ENCODE measurements at places on chromosomes 7 and 10.

DNA sequence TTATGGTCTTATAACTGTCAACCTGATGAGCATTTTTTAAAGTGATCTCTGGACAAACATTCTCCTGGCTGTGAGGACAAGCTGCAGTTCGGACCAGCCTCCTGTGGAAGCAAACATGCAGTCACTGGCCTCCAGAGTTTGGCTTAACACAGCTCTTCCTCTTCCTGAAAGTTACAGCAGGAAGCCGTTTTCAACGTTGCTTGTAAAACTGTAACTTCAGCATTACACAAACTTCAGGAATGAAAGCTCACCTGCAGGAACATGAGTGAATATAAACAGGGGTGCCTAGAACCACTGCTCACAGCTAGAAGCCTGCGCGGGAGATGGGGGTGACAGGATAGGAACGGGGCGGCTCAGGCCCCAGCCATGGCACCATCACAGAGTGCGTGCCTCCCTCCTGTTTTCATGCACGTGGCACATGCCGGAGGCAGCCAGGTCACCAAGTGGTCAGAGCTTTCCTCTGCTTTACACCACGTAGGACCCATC, 292.9 kb upstream of the PITRM1 start:
- no peak for DNase-seq

- DNase-seq, result no peak
Observed at GRCh38 chr7:99930376-99930775, 956 bp upstream of the GJC3 start.

GRCh38 chr10:104322416-104322782, 15.9 kb downstream of the ITPRIP start:
- DNase-seq, result no peak

DNA sequence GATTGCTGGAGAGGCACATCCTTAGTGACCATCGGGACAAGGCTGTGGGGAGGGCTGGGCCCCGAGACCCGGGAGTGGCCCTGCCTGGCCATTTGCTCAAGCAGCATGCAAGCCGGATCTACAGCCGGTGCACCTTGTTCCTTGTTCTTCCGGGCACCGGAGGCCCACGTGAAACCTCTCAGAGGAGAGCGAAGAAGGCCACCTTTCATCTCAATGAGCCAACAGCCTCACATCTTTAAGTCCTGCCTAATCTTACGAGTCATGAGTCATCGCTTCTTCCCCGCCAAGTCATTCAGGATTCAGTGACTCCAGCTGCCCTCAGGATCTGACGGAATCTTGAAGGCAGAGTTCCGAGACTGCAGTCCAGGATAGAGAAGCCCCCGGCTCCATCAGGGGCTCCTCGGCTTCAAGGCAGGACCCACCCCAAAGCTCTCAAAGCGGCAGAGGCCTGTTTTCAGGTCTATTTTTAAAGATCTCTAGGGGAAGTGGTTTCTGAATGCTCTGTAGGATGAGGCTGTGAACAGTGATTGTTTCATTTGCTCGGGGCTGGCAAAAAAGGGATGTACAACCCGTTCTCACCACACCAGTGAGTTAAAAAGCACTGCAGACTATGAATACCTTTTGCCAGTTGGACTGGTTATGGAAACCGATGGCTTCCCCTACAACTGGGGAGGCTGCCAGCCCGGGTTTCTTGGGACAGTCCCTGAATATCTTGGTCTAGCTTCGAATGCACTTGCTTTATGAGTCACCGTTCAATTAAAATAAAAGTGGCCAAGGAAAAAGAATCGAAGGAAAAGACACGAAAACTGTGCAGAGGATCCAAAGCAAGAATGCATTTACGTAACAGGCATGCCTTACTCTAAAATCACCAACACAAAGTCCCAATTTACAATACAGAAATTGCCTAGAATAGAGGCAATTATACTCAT, 57.2 kb upstream of the ECHDC3 start:
- DNase-seq, result peak; percentile 65

DNA sequence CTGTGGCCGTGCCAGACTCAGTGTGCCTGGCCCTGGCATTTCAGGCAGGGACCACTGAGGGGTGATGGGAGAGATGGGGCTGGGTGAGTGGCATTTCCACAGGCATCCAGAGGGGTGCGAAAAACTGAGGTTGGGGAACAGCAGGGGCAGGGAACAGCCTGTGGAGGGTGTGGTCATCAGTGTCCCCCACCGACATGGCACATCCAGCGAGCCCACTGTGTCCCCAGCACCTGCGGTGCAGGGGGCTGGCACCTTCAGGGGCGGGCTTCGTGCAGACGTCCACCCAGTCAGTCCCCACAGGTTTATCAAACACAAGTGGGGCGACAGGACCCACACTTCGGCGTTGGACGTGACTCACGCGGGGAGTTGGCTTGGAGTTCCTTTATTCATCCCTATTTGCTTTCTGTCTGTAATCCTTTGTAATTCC, 14.8 kb downstream of the CUX1 start:
- no peak for DNase-seq

GRCh38 chr7:117895276-117895675, 22.0 kb upstream of the CTTNBP2 start:
- no peak for DNase-seq

- no peak for DNase-seq
Observed at GRCh38 chr7:66250711-66251110, 45.6 kb downstream of the TPST1 start.

DNA sequence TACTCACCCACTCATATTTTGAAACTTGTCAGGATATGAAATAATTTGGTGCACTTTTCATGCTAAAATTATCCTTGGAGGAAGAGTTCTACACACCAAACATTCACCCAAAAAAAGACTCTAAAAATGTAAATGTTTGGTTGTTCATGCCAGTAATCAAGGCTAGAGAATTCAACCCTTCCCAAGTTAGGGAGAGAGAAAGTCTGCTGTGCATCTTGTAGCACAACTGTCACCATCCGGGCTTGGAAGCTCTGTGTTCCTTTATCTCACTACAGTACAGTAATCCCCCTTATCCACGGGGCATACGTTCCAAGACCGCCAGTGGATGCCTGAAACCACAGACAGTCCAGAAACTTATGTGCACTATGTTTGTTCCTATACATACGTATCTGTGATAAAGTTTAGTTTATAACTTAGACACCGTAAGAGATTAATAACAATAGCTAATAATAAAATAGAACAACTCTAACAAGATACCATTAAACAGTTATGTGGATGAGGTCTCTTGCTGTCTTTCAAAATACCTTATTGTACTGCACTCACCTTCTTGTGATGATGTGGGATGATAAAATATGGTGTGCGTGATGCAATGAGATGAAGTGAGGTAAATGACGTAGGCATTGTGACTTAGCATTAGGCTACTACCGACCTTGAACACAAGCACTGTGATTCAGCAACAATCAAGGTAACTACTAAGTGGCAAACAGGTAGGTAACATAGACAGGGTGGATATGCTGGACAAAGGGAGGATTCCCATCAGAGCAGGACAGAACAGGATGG, 24.6 kb upstream of the HECTD2 start:
- no peak for DNase-seq

Measured in midbrain (tissue), 1 donor.